Activated T-helper 1 cell treated with anti-CD3 and anti-CD28 coated beads, Interleukin-12 subunit alpha, Interleukin-12 subunit beta, Interleukin-2, Interleukin-4 antibody, amounts not matched to agents 30 ng/mL and 10 ng/mL and 1 ng/mL, durations not matched to agents 14 hours and 24 hours and 36 hours (primary cell): ENCODE measurements at places on chromosomes 2 and 18. TPM values are rescaled to one million over a fixed set of nuclear protein-coding genes. Genes with fewer than 3 reads are reported as not detected.
A peak's percentile ranks its signal among the peaks of the same experiment; 100 is the strongest.

- no peak for DNase-seq
Measured at GRCh38 chr2:61493523-61493942, 22.6 kb upstream of the USP34 start.

DNA sequence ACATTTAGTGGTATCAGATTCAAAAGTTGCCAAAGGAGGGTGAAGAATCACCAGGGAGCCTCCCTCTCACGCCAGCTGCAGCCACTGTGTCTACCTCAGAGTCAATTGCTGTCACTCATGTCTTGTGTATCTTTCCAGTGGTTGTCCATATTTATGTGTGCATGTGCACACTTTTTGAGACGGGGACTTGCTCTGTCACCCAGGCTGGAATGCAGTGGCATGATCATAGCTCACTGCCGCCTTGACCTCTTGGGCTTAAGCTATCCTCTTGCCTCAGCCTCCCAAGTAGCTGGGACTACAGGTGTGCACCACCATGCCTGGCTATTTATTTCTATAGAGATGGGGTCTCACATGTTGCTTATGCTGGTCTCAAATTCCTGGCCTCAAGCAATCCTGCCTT lies 4.0 kb downstream of the MOCOS start:
- DNase-seq, result no peak

DNA sequence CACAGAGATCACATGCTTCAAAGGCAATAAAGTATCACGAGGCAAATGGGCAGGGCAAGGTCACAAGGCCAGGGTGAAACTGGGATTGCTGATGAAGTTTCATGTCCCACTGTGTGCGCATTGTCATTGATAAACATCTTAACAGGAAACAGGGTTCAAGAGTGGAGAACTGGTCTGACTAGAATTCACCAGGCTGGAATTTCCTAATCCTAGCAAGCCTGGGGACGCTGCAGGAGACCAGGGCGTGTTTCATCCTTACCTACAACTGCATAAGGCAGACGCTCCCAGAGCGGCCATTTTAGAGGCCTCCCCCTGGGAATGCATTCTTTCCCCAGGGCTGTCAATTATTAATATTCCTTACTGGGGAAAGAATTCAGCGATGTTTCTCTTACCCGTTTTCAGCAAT lies 33.2 kb downstream of the PTPN4 start:
- no peak for DNase-seq

The MAP3K19 gene
- total RNA-seq, result not detected in 2 replicates

The PDE6D gene
- 31.0 and 31.9 TPM in 2 replicates for total RNA-seq

DNA sequence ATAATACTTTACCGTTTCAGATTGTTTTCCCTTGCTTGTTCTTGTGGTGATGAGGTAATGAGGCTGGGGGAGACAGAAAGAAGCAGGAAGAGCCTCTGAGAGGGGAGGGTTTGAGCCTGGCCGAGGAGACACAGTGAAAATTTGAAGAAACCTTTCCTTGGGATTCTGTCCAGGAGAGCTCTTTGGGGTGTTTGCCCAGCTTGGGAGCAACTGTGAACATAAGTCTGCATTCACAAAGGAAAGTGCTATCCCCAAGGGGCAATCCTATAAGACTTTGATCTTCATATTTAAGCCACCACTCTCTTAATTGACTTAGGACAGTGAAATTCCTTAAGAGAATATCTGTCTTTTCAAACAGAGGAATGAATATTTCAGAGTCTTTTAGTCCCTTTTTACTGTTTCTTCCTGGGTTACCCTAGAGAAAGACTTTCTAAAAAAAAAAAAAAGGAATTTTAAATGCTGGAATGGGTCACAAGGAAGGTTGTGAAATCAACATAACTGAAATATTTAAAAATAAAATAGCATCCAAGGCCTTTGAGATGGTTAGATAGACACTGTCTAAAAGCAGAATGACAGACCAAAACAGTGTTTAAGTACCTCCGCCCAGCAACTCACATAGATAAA lies 52.5 kb upstream of the STAM2 start:
- no peak for DNase-seq

DNA sequence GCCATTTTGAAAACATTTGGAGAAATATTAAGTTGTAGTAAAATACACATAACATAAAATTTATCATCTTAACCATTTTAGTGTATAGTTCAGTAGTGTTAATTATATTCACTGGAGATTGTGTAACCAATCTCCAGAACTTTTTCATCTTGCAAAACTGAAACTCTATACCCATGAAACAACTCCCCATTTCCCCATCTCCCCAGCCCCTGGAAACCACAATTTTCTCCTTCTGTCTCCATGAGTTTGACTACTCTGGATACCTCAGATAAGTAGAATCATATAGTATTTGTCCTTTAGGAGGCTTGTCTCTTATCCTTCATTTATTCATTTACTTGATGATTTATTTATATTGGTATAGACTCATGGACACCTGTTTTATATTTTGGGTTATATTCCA lies 392.9 kb downstream of the SETBP1 start:
- no peak for DNase-seq

The IL1R2 gene
- 1.1 and 1.3 TPM in 2 replicates for total RNA-seq

GRCh38 chr2:213285404-213285803 lies 1.1 kb downstream of the SPAG16 start:
- no peak for DNase-seq

DNA sequence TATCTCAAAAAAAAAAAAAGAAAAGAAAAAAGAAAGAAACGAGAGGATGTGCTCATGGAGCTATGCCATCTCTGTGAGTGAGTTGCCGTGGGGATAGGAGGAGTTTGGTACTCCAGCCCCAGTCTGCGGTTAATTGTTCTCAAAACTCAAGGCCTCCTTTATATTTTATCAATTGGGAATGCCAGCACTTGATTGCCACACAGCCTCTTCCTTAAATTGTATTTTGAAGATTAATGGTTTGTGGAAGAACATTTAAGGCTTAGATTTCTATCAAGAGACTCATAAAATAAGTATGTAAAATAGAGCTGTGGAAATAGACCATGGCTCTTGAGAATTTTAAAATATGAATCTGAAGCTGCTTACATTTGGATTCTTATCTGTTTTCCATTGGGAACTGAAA lies 29.8 kb downstream of the KCNE4 start:
- no peak for DNase-seq

DNA sequence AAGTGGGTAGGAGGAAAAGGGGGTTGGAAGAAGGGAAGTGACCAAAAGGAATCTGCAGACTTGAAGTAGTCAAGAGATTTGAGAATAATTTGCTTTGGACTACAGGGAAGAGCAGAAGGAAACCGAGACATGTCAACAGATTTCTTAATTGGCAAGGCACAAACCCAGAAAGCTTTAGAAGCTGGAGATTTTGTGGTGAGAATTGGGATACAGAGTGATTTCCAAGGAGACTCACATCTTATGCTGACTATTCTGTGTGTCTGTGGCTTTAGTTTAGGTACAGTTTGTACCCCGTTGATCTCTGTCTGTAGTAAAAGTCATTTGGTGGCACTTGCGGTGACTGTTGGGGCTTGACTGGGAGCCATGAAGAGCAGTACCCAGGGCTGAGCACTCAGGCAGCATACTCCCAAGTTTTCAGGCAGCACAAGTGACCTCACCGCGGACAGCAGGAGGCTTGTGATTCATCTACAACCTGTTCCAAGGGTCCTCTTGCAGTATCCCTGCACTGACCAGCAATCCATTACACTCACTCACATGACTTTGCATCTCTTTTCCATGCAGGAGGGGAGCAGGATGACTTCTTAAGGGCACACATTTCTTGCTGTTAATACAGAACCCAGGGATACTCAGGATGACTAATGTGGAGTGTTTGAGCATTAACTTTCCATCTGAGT lies 97.1 kb upstream of the TNP1 start:
- no peak for DNase-seq

The PPIG gene
- total RNA-seq, result 54.2 and 56.3 TPM in 2 replicates

DNA sequence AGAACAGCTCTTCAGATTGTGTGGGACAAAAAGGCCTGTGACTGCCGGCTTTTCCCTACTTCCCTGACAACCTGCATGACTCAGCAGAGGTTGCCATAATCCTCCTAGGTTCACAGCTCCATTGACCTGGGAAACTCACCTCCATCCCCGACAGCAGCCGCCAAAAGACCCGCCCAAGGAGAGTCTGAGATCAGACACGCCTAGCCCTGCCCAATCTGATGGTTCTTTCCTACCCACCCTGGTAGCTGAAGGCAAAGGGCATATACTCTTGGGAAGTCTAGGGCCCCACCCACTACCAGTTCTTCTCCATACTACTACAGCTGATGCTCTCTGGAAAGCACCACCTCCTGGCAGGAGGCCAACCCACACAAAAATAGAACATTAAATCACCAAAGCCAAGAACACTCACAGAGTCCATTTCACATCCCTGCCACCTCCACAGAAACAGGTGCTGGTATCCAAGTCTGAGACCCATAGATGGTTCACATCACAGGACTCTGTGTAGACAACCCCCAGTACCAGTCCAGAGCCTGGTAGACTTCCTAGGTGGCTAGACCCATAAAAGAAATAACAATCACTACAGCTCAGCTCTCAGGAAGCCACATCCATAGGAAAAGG lies 140.6 kb downstream of the NETO1 start:
- no peak for DNase-seq

The CRYGD gene
- total RNA-seq, result not detected in 2 replicates

The LNPK gene
- 35.2 and 43.6 TPM in 2 replicates for total RNA-seq

GRCh38 chr2:240637901-240638345 lies 12.6 kb downstream of the GPR35 start:
- DNase-seq, result no peak

- DNase-seq, result no peak
Measured at GRCh38 chr2:20205915-20206524, 18.9 kb downstream of the SDC1 start.

GRCh38 chr2:212686285-212686895 lies 147.8 kb upstream of the ERBB4 start:
- peak; percentile 3 for DNase-seq

The MAP2 gene
- total RNA-seq, result not detected in 2 replicates

GRCh38 chr2:20050104-20050645 lies 1.3 kb downstream of the LAPTM4A start:
- no peak for DNase-seq

DNA sequence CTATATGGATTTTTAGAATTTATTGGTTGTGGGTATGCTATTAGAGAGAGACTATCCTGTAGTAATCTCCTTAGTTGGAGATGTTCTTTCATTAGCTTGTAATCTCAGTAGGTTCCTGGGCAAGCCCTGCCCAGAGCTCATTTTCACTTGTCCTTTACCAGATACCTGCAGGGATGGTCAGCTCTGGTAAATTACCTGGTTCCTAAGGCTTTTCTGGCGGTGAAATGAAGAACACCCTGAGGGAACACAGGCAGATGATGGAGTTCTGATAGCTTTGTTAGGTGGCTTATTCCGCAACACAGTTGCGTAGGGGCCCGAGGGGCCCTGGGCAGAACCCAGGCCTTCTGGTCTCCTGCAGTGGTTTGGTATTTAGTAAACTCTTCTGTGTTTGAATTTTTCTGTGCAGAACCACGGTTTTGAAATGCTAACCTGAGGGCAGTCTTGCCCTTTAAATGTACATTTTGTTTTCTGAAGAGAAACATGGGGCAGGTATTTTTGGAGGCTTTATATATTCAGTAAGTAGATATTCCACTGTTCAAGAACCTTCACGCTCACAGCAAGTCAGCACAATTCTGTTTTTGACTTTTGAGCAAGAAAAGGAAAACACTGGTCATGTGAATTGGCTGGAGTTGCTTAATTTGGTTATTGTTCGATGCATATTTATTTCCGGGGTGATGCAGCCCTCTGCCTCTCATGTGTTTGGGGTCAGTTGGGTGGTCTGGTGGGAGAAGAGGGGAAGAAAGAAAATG lies 22.4 kb downstream of the ZNF532 start:
- DNase-seq, result no peak

The TMEM214 gene
- 97.5 and 98.1 TPM in 2 replicates for total RNA-seq

The NR4A2 gene
- 20.5 and 21.9 TPM in 2 replicates for total RNA-seq

DNA sequence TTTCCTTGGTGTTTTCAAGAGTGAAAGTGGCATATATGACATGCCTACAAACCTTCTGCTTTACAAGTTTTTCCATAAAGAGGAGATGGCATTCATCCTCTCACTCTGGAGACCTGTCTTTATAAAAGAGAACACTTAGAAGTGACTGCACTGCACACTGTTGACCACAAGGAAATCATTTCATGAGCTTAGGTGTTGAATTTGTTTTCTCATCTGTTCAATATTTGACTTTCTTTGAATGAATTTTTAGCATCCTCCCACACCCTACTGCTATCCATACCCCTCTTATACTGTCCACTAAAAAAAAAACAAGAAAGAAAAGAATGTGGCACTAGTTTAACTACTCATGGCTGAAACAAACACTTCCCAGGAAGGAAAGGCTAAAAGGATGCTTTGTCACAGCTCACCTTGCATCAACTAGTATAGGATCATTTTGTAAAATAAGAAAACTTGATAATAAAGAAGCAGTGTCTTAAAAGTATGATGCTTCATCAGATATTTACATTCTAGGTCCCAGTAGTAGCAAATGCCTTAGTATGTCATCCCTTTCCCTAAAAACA lies 83.0 kb downstream of the ACVR1 start:
- DNase-seq, result no peak

The LOXL3 gene
- 1.9 and 2.0 TPM in 2 replicates for total RNA-seq

The CIDEA gene
- not detected in 2 replicates for total RNA-seq

DNA sequence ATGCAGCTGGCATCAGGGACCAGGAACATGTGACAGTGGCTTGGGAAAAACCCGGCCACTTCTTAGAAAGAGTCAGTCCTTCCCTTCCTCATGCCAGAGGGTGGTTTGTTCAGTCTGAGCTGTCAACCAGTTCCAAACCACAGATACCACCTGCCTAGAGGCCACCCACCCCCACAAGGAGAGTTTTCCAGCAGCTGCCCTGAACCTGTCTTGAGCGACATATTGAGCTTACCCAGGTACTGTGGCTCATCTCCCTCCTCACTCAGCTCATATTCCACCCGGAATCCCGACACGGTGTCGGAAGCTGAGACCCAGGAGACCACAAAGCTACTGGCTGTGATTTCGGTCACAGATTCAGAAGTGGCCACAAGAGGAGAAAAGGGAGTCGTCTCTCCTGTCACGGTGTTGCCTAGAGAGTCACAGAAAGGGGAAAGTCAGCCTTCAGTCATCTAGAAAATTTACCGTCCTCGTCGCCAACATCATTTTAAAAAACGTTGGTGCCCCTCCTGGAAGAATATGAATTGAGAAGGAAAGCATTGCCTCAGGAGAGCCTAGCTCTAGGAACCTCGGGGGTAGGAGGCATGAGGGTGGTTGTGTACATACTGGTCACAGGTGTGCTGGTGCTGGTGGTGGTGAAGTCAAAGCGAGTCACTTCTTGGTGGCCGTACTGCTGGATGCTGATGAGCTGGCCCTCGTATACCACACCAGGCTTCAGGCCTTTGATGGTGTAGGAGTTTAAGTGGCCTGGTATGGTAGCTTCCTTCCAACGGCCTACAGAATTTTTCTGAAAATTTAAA lies 26.3 kb downstream of the FN1 start:
- peak; percentile 18 for DNase-seq

DNA sequence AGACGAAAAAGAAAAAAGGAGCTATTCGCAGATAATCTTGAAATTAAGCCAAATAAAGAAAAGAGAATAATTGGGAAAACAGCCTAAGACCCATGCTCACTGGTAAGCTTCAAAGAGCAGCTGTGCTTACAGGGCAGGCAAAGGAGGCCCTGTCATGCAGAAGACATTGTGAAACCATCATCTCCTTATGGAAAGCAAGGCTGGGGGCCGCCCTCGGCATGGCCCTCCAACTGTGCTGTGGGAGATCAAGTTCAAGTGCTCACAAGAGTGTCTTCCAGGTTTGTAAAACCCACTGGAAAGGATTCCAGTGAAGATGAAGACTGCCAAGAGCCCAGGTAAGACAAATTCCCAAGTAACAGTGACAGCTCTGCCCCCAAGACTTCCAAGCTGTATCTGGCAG lies 32.2 kb downstream of the ACVR1 start:
- DNase-seq, result no peak

- no peak for DNase-seq
Measured at GRCh38 chr2:105541189-105542050, 142.6 kb upstream of the FHL2 start.

- DNase-seq, result no peak
Measured at GRCh38 chr2:212424082-212424481, 114.5 kb downstream of the ERBB4 start.

The CYRIA gene
- 0.65 and 0.88 TPM in 2 replicates for total RNA-seq
